ENCODE measurements at places on chromosomes 2 and 18.

- no peak for DNase-seq
Observed at GRCh38 chr2:102782933-102783332, 21.1 kb downstream of the TMEM182 start.

DNA sequence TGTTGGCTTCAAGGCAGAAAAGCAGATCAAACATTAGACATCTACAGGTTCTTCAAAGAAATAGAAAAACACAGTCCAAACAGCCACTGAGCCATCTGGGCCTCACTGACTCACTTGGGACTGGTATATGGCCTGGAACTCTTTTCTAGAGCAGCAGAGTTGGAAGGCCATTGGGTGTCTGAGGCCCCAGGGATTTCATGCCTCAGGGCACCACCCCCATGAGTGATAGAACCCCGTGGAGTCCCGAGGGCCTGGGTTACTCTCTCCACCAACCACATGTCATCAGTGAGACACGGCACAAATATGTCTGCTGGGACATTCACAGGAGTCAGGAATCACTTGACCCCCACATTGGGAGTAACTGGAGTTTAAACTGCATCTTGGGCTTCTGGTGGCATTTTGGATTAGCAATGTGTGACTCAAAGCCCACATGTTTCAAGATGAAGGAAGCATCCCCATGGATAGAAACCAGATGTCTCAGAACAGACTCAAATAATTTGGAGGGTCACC, 44.0 kb downstream of the CAPN13 start:
- DNase-seq, result no peak

DNA sequence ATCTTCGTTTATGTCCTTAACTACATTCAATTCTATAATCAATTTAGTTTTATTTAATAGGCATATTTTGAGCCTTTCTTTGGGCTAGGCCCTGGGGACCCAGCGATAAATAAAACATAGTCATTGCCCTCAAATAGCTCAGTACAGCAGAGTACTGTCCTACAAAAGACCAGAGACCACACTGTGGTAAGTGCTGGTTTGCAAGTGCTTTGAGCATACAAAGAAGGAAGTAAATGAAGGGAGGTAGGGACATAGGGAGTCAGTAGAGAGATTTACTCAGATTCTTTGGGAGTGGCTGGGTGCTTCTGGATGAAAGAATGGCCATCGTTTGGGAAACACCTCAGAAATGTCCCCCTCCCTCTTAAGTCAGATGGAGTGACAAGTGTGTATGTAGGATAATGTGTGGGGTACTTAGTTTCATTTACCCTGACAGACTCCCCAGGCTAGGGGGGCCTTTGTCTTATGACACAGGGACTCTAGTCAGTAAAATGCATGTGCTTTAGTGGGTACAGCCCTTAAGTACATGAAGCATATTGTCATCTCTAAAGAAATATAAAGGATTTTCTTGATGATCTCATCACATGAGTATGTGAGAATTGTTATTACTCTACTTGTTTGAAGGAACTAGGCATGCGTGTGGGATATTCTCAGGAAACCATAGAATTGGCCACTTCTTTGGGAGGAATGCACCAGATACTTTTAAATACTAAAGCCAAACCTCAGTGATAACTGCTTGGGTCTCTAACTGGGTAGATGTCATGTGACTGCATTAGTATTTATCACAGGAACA, 35.1 kb downstream of the MAPRE2 start:
- no peak for DNase-seq

DNA sequence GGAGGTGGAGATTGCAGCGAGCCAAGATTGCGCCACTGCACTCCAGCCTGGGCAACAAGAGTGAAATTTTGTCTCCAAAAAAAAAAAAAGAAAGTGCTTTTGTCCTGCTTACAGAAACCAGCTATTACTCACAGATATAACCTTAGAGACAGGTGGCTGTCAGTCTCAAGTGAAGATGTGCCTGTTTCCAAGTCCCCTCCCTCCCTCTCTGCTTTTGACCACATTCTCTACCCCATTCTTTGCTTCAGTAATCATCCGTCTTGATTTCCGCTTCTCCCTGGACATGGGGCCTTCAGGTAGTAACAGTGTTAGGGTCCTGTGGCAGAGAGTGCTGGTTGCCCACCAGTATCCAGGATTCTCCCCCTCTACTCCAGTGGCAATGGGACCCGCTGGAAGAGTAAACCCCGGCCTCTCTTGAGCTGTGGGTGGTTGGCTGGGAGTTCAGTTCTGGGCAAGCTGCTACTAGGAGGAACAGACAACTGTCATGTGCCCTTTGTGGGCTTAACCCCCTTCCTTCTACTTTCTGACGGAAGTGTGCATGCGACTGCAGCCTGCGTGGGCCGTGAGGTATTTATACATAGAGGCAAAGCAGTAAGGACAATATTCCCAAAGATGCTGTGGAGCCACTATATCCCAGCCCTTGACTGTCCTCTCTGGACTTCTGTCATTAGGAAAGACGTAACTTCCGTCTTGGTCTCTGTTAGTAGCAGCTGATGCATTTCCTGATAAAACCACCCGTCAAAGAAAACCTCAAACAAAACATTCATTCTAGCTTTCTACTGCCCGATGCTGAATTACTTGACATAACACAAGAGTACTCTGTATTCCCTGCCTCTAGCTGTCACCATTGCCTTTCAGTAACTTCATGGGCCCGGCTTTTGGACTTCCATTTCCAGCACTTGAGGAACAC, 17.8 kb downstream of the PDCL3 start:
- DNase-seq, result no peak

DNA sequence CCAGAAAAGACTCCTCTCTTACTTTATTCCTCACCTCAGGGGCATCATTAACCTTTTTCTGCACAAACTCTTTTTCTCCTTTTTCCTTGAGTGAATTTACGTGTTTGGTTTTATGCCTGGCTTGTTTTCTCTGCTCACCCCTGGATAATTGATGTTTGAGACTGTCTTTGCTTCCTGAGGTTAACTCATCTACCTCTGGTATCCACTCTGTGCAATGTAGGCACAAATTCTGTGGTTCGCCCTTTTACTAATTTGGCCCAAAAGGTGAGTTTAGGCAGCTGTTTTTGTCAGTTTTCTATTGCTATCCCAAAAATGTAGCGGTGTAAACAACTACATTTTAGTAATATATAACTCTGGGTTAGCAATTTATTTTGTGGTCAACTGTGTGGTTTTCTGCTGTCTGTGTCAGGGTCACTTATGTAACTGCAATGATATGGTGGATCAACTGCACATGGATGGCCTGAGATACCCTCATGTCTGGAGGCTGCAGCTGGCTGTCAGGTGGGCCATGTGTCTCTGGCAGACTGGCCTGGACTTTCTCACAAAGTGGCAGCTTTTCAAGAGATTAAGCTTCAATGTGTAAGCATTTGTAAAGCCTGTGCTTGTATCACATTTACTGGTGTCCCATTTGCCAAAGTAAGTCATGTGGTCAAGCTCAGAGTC, 329.7 kb downstream of the FSIP2 start:
- no peak for DNase-seq

DNA sequence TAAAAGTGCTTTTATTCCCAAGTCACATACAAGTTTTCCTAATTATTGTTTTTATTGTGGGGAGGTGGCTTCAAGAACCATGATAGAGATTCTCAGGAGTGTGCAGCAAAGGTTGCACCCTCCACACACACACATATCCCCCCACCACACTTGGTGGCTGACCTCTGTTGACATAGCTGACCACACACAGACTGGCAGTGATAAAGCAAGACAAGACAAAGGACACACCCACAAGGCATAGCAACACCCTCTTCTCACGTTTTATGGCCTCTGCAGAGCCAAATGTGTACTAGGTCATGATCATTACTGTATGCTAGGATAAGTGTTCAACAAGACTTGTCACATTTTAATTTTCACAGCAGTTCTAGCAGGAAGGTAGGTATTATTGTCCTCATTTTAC, 143.0 kb upstream of the EPC2 start:
- DNase-seq, result no peak

GRCh38 chr2:222960126-222960525, 91.9 kb upstream of the KCNE4 start:
- DNase-seq, result no peak

DNA sequence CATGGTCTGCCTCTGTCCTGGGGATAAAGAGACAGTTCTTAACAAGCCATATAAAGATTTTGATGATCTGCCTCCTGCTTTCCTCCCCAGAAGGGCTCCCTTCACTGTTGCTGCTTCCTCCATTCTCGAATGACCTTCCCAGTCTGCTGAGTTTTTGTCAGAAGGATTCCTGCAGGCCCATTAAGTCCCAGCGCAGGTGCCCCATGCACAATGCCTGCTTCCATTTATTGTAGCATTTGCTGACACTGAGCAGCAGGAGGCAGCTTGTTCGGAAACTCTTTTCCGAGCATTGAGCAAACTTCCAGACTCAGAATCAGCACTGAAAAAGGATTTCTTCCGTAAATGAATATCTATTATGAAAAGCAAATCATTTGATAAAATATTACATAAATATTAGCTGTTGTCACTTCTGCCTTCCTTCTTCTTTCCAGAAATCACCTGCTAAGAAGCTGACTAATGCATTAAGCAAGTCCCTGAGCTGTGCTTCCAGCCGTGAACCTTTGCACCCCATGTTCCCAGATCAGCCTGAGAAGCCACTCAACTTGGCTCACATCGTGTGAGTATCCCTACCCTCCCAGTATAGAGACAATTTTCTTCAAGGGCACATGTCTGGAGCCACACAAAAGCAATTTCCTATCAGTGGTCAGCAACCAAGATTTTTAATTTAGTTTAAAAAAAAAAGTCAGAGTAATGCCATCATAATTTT, 110.4 kb downstream of the DTNA start:
- DNase-seq, result no peak

- peak; percentile 61 for DNase-seq
Observed at GRCh38 chr2:174682007-174682577, 82.2 kb downstream of the CHRNA1 start.

- no peak for DNase-seq
Observed at GRCh38 chr2:96953611-96953978, 32.8 kb downstream of the FAM178B start.

GRCh38 chr2:195559431-195559914, 97.6 kb upstream of the SLC39A10 start:
- no peak for DNase-seq

DNA sequence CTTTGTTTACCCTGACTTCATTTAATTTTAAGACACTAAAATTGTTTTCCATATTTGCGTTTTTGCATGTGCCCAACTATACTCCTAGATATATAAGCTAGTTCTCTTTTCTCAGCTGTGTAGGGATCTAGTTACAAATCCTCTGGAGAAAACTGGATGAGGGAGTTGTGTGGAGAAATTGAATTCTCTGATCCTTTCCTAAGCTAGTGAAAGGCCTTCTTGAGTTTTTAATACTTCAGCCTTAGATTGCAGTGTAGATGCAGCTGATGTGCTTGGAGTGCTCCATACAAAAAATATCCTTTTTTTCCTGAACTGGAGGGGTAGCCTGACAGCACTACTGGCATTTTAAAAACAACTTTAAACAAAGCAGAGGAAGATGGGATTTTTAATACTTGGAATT, 8.6 kb upstream of the MTX2 start:
- no peak for DNase-seq

DNA sequence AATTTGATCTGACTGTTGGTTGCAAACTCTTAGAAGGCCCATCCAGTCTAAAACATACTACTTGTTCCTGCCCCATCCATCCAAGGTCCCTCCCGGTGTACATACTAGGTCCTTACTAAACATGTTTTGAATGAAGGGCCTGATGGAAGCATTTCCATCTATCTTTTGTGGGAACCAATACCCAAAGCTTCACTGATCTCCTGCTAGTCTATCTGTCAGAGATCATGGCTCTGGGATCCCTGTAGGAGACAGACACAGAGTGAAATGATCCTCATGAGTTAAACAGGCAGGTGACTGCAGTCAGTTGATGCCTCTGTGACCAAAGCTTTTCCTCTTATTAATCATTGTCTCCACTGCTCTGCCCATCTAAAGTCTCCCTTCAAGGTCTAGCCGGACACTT, 115.0 kb downstream of the ST6GAL2 start:
- DNase-seq, result no peak

DNA sequence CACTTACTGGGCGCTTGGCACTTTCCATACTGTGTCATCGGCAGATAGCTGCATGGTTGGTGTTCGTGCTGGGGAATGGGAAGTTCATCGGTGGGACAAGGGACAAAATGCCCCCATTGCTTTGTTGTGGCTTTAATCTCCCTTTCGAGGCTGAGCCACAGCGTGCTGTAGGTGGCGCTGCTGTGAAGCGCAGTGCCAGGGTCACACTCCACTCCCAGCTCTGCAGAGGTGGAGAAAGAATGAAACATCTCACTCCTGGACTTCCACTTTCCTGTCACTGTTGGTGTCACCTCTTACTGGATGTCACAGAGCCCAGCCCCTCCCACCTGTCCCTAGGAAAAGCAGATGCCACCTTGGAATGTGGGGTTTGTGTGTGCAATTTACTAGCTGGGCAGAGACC, 8.7 kb downstream of the TYMS start:
- DNase-seq, result peak; percentile 44

DNA sequence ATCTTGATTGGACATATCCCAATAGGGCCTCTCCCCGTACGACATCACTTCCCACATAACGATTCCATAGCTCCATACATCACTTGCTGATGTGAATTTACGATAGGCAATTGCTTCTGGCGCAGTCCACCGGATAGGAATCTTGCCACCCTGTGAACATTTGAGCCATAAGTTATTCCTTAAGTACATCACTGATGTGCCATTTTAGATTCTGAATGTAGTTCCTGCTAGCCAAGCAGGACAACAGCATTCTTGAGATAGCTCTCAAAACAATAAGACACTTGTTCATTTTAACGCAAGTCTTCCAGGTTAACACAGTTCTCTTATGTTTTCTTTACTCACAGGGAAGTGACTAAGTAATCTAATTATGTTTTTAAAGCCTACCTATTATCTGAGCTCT, 138.0 kb downstream of the EPHA4 start:
- no peak for DNase-seq

GRCh38 chr2:219247678-219248642, 2.7 kb downstream of the STK16 start:
- no peak for DNase-seq

DNA sequence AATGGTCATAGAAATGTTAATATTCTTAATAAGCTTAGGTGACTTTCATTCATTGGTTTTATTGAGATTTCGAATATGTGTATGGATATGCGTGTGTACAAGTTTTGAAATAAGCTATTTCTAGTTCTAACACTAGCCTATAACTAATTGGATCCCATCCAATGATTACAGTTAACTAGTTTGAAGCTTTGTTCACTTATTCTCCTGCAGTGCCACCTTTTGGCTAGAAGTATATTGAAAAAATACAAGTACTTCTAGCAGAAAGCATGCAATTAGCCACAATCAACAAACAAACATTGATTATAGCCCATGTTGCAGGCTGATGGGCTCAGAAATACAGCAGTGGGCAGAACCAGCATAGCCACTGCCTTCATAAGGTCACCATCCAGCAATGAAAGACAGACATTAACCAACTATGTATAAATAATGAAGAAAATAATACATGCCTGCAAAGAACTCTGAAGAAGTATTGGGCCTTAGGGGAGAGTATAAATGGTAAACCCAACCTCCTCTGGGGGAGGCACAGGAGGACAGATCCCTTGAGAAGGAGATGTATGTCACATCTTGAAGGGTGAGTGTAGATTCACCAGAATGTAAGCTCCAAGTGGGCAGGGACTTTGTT, 5.1 kb upstream of the PIEZO2 start:
- peak; percentile 81 for DNase-seq

Data from HuH-7.5 (cell line).